Thoracic aorta (tissue), 2 donors: ENCODE measurements at places on chromosomes 5 and 9. TPM values are rescaled to one million over a fixed set of nuclear protein-coding genes. Genes with fewer than 3 reads are reported as not detected.

DNA sequence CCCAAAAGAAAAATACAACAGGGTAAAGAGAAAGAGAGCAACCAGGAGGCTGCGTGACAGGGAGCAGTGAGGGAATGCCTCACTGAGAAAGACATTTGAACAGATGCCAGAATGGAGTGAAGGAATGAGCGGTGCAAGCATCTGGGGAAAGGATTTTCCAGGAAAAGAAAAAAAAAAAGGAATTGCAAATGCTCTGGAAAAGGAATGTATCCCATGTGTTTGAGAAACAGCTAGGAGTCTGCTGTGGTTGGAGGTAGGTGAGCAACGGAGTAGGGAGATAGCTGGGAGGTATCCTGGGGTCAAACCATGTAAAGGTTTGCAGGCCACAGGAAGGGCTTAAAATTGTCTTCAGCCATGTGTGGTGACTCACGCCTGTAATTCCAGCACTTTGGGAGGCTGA, 23.6 kb upstream of the CEMIP2 start:
- H3K27me3 ChIP-seq: no peaks in the 10 kb centered on the region
- H3K36me3 ChIP-seq: no peaks in the 10 kb centered on the region
- DNase-seq: no peak
- no peak overlapping the region for H3K4me3 ChIP-seq
- no peaks in the 10 kb centered on the region for H3K4me1 ChIP-seq

- H3K36me3 ChIP-seq: no peaks in the 10 kb centered on the region
- DNase-seq: no peak
- H3K27ac ChIP-seq: no peak overlapping the region
- no peak overlapping the region for H3K4me3 ChIP-seq
Observed at GRCh38 chr9:129580211-129580915, 40.5 kb downstream of the C9orf50 start.

DNA sequence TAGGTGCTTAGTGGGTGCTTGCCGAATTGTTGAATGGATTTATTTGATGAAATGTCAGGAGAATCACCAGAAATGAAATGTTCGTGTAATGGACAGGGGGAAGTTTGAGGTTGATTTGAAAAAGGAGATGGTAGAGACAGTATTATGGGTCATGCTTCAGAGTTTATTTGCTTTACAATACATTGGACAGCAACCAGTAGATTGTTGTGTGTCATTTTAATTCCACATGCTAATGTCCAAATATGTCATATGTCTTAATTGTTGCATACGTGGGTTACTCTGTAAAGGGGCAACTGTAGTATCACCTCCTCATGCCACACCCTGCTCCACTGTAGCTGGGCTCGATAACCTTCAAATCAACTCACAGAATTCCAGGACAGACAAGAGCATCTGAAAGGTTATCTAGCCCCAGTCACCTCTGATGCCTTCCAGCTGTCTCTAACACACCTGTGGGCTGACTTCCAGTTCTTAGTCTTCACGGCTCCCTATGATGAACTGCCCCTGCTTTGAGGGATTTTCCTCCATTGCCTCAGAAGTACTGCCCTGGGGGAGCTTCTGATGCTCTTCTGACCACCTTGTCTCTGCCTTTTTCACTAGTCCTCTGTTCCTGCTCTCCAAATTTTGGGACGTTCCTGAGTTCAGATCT, 1.7 kb downstream of the PDCD1LG2 start:
- no peak overlapping the region for H3K4me3 ChIP-seq
- no peaks in the 10 kb centered on the region for H3K27me3 ChIP-seq
- H3K4me1 ChIP-seq: peaks cover 35% of the 10 kb centered on the region
- no peak for DNase-seq

GRCh38 chr5:149762958-149763630, 33.0 kb downstream of the PPARGC1B start:
- H3K36me3 ChIP-seq: no peaks in the 10 kb centered on the region
- no peak overlapping the region for H3K4me3 ChIP-seq
- H3K4me1 ChIP-seq: no peaks in the 10 kb centered on the region
- no peak overlapping the region for H3K27ac ChIP-seq
- no peak for DNase-seq

Gene PCDHB9
- 9.6 TPM for total RNA-seq

Gene PJA2
- 155 TPM for total RNA-seq
